ENCODE measurements at places on chromosomes 6 and 20. TPM values are rescaled to one million over a fixed set of nuclear protein-coding genes. Genes with fewer than 3 reads are reported as not detected.

GRCh38 chr6:70739534-70739933, 71.9 kb downstream of the SMAP1 start:
- no peak overlapping the region for H3K4me3 ChIP-seq
- peaks cover 52% of the 10 kb centered on the region for H3K36me3 ChIP-seq
- peaks cover 3% of the 10 kb centered on the region for H3K4me1 ChIP-seq
- DNase-seq = no peak
- no peaks in the 10 kb centered on the region for H3K27me3 ChIP-seq

- peaks cover 75% of the 10 kb centered on the region for H3K36me3 ChIP-seq
- peaks cover 43% of the 10 kb centered on the region for H3K4me1 ChIP-seq
- H3K27me3 ChIP-seq = no peaks in the 10 kb centered on the region
- no peak overlapping the region for H3K27ac ChIP-seq
- H3K4me3 ChIP-seq = no peak overlapping the region
- DNase-seq = peak; percentile 44
Observed at GRCh38 chr6:144675231-144675861, 390.2 kb downstream of the UTRN start.

DNA sequence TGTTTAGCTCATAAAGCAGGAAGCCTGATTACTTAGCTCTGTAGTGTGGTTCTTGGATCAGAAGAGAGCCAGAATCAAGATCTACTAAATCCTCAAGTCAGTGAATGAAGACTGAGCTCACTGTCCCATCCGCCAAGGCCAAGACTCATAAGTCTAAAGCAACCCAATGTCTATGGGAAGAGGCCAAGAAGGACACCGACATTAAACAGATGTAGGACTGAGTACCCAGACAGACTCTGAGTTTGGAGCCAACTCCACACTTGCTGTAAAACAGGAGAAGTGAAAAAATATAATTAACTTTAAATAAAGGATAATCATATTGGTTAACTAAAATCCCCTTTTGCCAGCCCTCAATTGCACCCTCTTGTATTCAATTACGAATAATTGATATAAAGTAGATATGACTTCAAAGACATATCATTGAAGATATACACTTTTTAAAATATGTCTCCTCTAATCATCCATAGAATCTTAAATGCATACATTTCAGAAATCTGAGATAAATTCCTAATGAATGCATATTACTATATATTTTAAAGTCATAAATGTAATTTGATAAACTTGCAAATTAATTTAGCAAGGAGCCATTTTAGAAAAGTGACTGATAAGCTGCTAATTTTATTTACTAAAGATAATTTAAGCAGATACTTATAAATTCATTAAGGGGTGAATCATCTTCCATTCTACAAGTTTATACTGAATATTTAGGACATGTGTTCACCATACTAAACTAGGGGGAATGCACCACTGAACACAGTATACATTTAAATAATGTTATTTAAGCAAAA, 617.0 kb upstream of the ARID1B start:
- peaks cover 5% of the 10 kb centered on the region for H3K4me1 ChIP-seq
- no peak overlapping the region for H3K4me3 ChIP-seq
- DNase-seq = no peak
- H3K36me3 ChIP-seq = no peaks in the 10 kb centered on the region

DNA sequence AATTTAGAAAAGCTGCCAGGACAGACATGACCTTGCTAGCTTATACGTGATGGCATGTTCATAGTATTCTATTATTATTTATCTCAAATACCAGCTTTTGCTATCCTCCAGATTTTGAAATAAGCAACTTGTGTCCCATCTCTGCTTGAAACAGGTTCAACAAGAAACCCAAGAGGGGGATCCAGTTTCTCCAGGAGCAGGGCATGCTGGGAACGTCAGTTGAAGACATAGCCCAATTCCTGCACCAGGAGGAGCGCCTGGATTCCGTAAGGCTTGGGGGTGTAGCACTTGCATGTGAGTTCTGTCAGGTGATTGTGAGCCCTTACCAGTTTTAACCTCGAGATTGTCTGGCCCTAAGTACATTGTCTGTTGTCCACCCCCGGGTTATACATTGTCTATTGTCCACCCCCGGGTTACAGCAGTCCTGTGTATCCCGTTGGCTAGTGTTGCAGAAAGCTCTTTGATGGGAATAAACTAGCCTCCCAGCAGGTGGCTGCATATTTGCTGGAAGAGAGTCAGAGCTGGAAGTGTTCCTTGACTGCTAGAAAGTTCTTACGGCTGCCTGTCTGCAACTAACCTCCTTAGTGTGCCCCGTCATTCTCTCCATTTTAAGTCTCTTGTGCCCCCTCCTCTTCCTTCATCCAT, 61.4 kb upstream of the CSE1L start:
- no peak overlapping the region for H3K27ac ChIP-seq
- H3K36me3 ChIP-seq = peaks cover 45% of the 10 kb centered on the region
- H3K27me3 ChIP-seq = no peaks in the 10 kb centered on the region
- no peaks in the 10 kb centered on the region for H3K4me1 ChIP-seq
- no peak overlapping the region for H3K4me3 ChIP-seq

GRCh38 chr6:16504609-16505008, 256.7 kb downstream of the ATXN1 start:
- peak overlapping the region; percentile 18 for H3K4me3 ChIP-seq
- DNase-seq = no peak
- no peaks in the 10 kb centered on the region for H3K27me3 ChIP-seq
- peaks cover 20% of the 10 kb centered on the region for H3K36me3 ChIP-seq
- H3K27ac ChIP-seq = no peak overlapping the region
- H3K4me1 ChIP-seq = peaks cover 30% of the 10 kb centered on the region

DNA sequence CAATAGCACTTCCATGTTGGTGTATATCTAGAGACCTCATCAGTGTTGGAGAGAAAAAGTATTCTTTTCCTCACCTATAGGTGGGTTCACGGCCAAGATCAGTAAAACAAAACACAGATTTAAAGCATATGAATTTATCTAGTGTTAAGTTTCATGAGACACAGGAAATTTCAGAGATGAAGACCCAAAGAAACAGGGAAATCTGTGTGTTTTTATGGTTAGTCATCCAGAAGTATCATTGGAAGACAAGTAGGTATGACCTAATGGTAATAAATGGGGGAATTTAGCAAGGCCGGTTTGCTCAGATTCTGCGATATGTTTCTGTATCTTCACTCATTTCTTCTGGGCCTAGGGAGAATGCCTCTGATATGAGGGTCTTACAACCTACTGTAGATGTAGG, 419.6 kb upstream of the MARCKS start:
- no peak for DNase-seq
- no peaks in the 10 kb centered on the region for H3K36me3 ChIP-seq
- no peak overlapping the region for H3K4me3 ChIP-seq

GRCh38 chr6:166318227-166318626, 10.0 kb upstream of the PRR18 start:
- no peak overlapping the region for H3K4me3 ChIP-seq
- no peaks in the 10 kb centered on the region for H3K4me1 ChIP-seq
- DNase-seq = no peak
- H3K36me3 ChIP-seq = peaks cover 3% of the 10 kb centered on the region

GRCh38 chr6:37673436-37673835, 24.2 kb downstream of the MDGA1 start:
- H3K4me3 ChIP-seq = no peak overlapping the region
- no peak overlapping the region for H3K27ac ChIP-seq
- no peaks in the 10 kb centered on the region for H3K4me1 ChIP-seq
- peaks cover 4% of the 10 kb centered on the region for H3K27me3 ChIP-seq

GRCh38 chr6:45422503-45423110, 44.9 kb upstream of the SUPT3H start:
- peak overlapping the region; percentile 86 for H3K4me3 ChIP-seq
- H3K4me1 ChIP-seq = peaks cover 37% of the 10 kb centered on the region
- DNase-seq = peak; percentile 65
- peaks cover 38% of the 10 kb centered on the region for H3K27me3 ChIP-seq
- peaks cover 2% of the 10 kb centered on the region for H3K36me3 ChIP-seq

- no peak for DNase-seq
- H3K27ac ChIP-seq = no peak overlapping the region
- peaks cover 4% of the 10 kb centered on the region for H3K4me1 ChIP-seq
- H3K4me3 ChIP-seq = no peak overlapping the region
- peaks cover 8% of the 10 kb centered on the region for H3K27me3 ChIP-seq
- H3K36me3 ChIP-seq = no peaks in the 10 kb centered on the region
Observed at GRCh38 chr6:105561486-105561885, 158.6 kb upstream of the PREP start.

GRCh38 chr6:170128346-170128745, 162.5 kb downstream of the DLL1 start:
- H3K27me3 ChIP-seq = peaks cover 6% of the 10 kb centered on the region
- no peak overlapping the region for H3K27ac ChIP-seq
- H3K36me3 ChIP-seq = no peaks in the 10 kb centered on the region
- DNase-seq = no peak
- H3K4me3 ChIP-seq = no peak overlapping the region

- H3K36me3 ChIP-seq = no peaks in the 10 kb centered on the region
- H3K4me3 ChIP-seq = no peak overlapping the region
- no peak for DNase-seq
- H3K27me3 ChIP-seq = peaks cover 41% of the 10 kb centered on the region
- H3K27ac ChIP-seq = no peak overlapping the region
Observed at GRCh38 chr6:104959026-104959858, 2.3 kb downstream of the LIN28B start.

GRCh38 chr6:108526739-108527174, 34.0 kb upstream of the FOXO3 start:
- no peaks in the 10 kb centered on the region for H3K36me3 ChIP-seq
- H3K27ac ChIP-seq = no peak overlapping the region
- no peaks in the 10 kb centered on the region for H3K27me3 ChIP-seq
- no peak overlapping the region for H3K4me3 ChIP-seq

DNA sequence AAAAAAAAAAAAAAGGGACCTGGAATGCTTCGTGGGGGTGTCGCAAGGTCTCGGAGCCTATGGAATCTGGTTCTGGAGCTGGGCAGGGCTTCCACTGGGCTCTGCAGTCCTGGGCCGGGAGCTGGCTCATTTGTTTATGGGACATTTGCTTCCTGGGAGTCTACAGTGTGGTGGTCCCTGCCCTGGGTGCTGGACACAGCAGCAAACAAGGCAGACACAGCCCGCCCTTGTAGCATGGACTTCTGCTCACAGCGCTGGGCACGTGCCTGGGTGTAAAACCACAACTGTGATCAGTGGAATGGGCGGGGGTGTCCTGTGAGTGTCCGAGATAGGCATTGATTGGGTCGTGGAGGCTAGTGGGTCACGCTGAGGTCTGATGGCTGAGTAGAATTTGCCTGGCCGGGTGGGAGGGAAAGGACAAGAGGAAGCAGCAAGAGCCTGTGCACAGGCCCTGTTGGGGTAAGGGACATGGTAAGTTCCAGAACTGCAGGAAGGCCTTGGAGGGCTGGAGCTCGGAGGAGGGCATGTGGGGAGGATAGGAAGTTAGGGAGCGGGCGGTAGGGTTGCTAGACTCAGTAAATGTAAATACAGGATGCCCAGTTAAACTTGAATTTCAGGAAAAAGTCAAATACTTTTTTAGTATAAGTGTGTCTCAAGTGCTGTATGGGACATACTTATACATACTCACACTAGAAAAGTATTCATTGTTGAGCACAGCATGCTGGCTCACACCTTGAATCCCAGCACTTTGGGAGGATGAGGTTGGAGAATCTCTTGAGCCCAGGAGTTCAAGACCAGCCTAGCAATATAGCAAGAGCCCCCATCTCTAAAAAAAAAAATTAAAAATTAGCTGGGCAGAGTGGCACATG, 61.3 kb upstream of the PMEPA1 start:
- peaks cover 14% of the 10 kb centered on the region for H3K27me3 ChIP-seq
- H3K4me3 ChIP-seq = no peak overlapping the region
- H3K36me3 ChIP-seq = no peaks in the 10 kb centered on the region
- H3K27ac ChIP-seq = no peak overlapping the region
- no peak for DNase-seq

DNA sequence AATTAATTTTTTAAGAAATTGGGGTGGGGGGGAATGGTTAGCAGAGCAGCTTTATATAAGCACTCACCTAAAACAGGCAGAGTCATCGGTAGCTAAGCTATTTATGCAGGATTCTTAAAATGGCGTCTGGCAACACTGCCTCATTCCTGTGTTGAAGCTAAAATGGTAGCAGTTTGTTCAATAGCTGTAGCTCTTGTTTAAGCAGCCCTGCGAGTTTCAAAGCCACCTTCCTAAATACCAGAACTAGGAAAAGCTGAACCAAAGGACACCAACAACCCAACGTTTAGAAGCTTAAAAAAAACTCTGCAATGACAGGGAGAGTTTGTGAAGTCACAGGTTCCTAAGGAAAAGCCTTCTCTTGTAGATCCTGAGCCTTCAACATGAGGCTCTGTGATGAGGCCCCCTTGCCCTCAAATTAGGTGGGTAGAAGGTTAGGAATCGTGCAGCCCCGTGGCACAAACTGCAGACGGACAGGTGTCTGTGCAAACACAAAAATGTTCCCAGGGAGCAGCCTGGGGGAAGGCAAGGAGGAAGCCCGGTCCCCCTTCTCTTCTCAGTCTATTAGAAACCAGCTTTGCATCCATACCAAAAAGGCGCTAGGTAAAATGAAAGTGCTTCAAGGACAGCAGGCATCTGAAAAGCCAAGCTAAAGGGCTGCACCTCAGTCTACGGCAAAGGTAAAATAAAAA, 4.7 kb downstream of the ZMYND8 start:
- H3K27me3 ChIP-seq = no peaks in the 10 kb centered on the region
- no peak for DNase-seq
- H3K4me1 ChIP-seq = peaks cover 28% of the 10 kb centered on the region
- peaks cover 35% of the 10 kb centered on the region for H3K36me3 ChIP-seq

DNA sequence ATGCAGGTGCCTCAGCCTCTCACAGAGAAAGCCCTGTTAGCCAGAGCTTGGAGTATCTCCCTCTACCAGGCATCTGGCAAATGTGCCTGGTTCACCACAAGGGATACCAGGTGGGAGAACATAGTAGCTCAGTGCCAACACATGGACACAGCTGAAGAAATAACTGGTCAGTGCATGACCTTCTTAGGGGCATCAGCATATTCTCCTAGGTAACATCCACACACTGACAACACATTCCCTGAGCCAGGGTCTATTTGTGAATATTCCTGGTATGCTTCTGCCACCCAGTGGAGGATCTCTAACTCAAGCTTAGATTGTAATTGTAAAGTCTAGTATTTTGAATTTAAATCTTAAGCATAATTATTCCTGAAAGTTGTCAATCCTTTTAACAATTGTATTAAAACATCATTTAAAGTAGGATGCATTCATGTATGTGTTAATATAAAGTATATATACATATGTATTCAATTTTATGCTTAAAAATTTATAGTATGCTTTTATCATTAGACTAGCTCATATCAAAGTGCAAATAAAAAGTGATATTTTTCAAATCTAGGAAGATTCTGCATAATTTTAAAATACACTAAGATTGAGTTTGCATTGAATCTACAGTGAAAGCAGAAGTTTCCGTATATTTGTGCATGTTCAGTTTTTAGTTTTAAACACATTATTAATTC, 45.3 kb upstream of the COL21A1 start:
- no peak for DNase-seq
- no peak overlapping the region for H3K4me3 ChIP-seq
- H3K36me3 ChIP-seq = no peaks in the 10 kb centered on the region
- H3K4me1 ChIP-seq = no peaks in the 10 kb centered on the region

KHDRBS2 gene
- not detected for total RNA-seq

SNAP25 gene
- total RNA-seq = not detected

PNLDC1 gene
- 0.79 TPM for total RNA-seq

RUNX2 gene
- total RNA-seq = 3.0 TPM

SSTR4 gene
- total RNA-seq = not detected

TMEM74B gene
- total RNA-seq = 0.39 TPM

PRND gene
- total RNA-seq = not detected

SYCP2L gene
- total RNA-seq = 0.13 TPM

COL21A1 gene
- not detected for total RNA-seq
